Thoracic aorta endothelial cell (primary cell): ENCODE measurements at places on chromosomes 11 and 22. TPM values are rescaled to one million over a fixed set of nuclear protein-coding genes. Genes with fewer than 3 reads are reported as not detected.

The TSKU gene
- 9.3 and 15.1 TPM in 2 replicates for total RNA-seq

The OSM gene
- total RNA-seq: not detected in 2 replicates

The NNMT gene
- 171 and 202 TPM in 2 replicates for total RNA-seq

The OR4D5 gene
- not detected in 2 replicates for total RNA-seq

The CRYBA4 gene
- total RNA-seq: not detected in 2 replicates

The OR51I1 gene
- not detected in 2 replicates for total RNA-seq
